ENCODE measurements at places on chromosomes 2 and 18.

GRCh38 chr2:233538741-233539140 lies 27.8 kb downstream of the USP40 start:
- no peak for DNase-seq

DNA sequence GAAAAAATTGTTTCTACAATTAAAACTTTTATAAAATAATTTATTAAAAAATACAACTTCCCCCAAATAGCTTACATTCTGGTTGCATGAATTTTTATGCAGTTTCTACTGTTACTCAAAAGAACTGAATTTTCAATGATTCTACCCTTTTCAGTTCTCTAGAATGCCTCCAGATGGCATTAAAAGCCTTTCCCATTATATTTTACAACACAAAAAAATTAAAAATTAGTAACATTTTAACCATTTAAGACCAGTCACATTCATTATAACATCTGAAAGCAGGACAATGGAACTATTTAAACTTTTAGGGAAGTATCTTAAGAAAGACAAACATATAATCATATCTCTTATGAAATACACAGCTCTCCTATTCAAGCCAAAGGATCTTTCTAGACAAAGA lies 236.0 kb upstream of the REV1 start:
- DNase-seq, result no peak

- no peak for DNase-seq
Measured at GRCh38 chr2:118974103-118974993, 32.4 kb downstream of the MARCO start.

GRCh38 chr18:38747153-38747552 lies 1181.6 kb upstream of the CELF4 start:
- DNase-seq, result no peak

GRCh38 chr18:76592981-76593381 lies 97.9 kb upstream of the ZNF516 start:
- no peak for DNase-seq

- DNase-seq, result no peak
Measured at GRCh38 chr2:206823178-206823577, 57.8 kb downstream of the FASTKD2 start.

DNA sequence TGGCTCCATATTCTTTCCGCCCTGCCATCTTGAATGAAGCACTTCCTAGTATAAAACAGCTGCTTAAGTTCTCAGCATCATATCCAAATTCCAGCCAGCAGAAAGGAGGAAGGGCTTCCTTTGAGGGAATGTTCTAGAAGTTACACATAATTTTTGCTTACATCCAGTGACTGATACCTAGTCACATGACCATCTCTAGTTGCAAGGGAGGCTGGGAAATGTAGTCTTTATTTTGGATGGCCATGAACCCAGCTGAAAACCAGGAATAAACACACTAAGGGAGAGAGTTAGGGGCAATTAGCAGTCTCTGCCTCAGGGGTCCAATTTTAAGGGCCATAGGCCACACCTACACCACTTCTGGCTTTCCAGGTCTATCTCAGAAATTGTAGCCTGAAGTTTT lies 57.8 kb upstream of the LMAN1 start:
- DNase-seq, result no peak

DNA sequence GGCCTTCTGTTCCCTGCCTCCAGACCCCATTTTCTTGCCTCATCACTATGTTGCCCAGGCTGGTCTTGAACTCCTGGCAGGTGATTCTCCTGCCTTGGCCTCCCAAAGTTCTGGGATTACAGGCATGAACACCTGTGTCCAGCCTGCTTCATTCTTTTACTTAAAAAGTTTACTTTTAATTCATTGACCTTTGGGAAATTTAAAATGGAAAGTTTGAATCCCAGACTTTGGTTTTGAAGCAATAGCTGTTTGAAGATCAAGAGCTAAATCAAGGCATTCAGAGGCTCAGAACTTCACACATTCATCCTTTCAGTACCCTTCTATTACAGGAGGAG lies 79.3 kb upstream of the SESTD1 start:
- no peak for DNase-seq

DNA sequence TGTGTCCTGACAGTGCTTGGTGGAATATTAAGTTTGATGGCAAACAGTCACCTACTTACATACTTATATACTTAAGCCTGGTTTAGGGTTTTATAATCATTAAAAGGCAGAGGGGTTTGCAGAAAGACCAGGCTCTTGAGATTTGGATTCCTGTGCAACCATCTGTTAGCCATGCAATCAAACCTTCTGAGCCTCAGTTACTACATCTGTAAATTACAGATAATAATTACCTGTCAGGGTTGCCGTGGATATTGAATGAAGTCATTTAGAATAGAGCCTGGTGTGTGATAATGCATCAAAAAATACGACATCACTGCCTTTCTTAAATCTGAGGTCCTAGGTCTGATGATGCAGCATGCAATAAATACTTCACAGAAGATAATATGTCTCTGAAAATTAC lies 152.9 kb downstream of the ARHGAP28 start:
- no peak for DNase-seq

GRCh38 chr2:159129269-159129668 lies 157.2 kb downstream of the WDSUB1 start:
- no peak for DNase-seq

DNA sequence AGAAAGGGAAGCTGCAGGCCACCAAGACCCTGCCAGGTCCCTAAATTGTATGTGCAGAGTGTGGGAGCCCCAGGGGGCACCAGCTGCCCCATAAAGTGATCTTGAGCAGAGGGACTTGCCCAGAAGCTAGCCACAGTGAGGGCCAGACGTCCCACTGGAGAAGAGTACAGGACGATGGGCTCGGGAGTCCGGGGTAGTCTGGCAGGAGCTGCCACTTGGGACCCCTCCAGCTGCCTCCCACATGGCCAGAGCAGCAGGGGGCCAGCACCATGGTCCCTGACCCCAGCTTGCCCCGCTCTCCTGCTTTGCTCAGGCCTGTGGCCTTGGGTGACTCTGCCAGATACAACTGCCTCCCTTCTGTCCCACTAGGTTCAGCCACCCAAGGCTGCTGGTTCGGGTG lies 11.7 kb upstream of the LOXHD1 start:
- no peak for DNase-seq

- peak; percentile 98 for DNase-seq
Measured at GRCh38 chr2:26723991-26724750, 31.6 kb downstream of the KCNK3 start.

DNA sequence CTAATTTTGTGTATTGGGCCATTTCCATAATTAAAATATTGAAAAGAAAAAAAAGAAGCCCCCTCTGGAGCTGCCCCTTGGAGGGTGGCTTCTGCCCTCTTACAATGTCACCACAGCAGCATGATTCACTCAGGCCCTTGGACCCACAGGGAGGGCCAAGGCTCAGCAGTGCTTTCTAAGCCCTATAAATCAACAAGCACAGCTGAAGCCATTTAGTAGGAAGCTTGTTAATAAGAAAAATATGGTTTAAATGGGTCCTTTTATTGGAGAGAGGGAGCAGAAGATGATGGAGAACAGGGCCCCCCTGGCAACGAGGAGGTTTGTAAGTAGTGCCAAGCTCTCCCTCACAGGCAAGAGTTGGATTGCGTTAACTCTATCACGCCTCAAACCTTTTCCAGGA lies 107.6 kb upstream of the FZD7 start:
- no peak for DNase-seq

GRCh38 chr2:165815299-165816141 lies 21.5 kb upstream of the GALNT3 start:
- DNase-seq, result no peak

DNA sequence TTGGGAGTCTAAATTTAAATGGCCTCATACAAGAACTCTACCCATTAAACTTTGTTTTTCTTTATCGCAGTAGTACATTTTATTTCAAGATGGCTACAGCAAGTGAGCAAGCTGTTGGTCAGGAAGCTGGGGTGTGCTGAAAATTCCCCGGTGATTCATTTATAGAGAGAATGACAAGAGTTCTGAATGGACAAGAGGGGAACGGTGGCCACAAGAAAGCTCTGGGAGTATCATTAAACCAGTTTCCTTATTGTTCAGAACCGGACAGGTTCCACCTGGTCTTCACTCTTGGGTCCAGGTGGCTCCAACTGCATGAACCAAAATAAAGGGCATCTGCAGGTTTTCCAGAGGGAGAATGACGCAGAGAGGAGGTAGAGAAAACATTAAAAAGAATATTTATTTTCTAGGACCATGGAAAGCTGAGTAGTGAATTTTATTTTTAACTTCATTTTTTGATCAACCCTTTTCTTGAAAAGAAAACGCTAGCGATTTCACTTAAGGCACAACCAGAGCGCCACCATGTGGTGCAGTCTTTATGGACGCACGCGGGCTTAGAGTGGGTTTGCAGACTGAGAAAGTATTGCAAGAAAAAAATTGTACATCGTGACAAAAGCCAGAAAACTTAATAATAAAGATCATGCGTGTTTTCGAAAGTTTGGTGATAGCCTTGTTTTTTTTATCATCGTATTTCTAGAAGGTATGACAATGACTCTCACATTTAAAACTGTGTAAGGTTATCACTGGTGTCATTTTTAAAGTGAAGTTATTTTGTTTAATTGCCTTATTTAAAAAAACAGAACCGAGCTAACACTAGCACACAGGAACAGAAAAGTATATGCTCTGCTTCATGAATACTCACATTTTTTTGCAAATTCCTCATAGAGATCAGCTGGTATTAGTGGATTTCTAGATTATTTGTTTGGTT lies 97.9 kb upstream of the NOL4 start:
- DNase-seq, result peak; percentile 29

GRCh38 chr2:112777036-112777435 lies 7.3 kb downstream of the IL1A start:
- no peak for DNase-seq

DNA sequence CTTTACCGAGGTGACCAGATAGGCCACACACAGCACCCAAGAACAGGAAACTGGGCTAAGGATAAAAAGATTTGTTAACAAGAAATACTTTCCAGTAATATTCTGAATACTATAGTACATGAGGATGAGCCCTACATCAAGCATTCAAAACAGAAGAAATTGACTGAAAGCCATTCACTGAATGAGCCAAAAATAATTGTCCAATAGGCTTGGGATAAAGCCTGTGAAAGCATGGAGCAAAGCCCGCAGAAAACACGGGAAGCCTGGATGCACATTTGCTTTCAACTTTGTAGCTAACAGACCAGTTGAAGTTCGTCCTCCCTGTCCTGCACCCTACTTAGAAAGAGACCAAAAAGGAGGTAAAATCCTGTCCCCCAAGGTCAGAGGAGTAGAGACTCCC lies 56.3 kb downstream of the DIPK1C start:
- no peak for DNase-seq

DNA sequence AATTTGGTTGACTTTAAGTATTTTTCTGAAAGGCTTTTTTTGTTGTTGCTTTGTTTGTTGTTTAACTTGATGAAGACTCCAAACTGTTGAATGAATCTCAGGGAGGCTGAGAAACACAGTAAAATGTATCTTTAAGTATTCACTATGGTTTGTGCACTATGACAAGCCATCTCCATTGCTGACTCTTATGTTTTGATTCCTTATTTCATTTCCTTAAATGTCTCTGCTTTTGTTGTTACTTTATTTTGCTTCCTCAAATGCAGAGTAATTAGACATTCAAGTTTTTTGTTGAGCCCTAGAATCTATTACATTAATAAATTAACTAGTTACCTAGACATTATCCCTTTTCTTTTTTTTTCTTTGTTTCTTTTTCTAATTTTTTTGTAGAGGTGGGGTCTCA lies 46.3 kb upstream of the SLC39A10 start:
- no peak for DNase-seq

- no peak for DNase-seq
Measured at GRCh38 chr2:25481381-25482300, 139.9 kb upstream of the DNMT3A start.

GRCh38 chr2:148483665-148484064 lies 160.9 kb upstream of the EPC2 start:
- DNase-seq, result no peak

DNA sequence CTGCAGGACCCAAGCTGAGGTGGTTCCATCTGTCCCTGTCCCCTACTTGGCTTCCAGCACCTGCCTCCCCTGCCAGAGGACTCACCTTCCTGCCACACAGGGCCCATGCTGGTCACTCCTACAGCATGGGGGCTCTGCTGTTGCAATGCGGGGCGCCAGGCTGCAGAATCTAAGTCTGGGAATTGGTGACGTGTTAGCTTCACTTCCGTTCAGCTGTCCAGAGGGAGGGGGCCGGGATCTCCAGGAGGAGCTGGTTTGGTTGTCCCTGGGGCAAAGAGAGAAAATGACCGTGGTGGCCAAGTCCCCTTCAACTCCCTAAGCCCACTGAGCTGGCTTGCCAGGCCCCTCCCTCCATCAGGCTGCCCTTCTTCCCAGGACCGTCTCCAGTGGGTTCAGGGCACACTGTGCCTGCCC lies 69.5 kb downstream of the IL1R2 start:
- DNase-seq, result no peak

DNA sequence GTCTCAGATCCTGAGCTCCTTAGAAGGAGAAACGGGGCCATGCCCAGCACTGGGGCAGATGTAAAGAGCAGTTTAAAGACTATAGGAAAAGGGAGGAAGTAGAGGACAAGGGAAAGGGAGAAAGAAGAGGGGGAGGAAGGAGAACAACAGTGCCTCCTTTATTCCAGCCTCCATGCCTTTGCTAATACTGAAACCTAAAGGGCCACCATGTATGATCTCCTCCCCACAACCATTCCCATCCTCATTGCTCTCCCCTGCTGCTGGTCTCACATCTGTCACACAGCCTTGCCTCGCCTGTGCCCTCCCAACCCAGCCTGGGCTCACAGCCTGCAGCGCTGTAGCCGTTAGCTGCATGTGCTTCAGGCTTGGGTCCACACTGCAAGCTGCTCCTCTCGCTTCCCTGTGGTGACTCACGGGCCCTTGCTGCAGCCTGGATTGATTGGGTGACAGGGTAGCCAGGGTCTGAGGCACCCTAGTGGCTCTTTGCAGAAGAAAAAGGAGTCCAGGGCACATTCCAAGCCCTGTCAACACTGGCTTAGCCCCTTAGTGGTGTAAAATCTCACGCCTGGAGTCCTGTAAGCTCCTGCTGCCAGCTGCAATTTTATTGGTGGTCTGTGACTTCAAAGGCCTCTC lies 281.9 kb downstream of the SRBD1 start:
- DNase-seq, result no peak

DNA sequence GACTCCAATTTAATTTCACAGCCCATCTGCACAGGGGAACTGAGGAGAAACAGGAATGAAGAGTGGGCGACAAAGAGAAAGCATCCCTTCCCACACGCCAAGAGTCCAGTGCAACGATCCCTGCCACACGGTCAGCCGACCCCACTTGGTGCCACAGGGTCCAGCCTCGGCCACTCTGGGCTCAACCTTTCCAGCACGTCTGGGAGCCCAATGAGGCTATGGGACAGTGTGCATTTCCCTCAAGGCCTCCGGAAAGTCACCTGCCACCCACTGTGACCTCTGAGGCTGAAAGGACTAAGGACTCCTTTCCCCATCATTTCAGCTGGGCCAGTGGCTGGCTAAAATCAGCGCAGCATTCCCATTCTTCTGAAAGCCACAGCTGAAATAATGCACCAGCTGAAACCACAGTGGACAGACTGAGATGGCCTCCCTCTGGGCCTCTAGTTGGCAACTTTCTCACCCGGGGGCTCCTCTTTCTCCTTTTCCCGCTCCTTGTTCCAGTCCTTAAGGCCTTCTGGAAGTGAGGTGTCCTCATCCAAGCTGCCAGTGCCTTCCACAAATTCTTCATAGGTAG lies 21.2 kb downstream of the TUBB6 start:
- no peak for DNase-seq

Measured in adrenal gland (tissue), 19 donors.